ENCODE measurements at places on chromosomes 3 and 15.

- no peak for DNase-seq
Observed at GRCh38 chr3:77529522-77529921, 489.6 kb downstream of the ROBO2 start.

DNA sequence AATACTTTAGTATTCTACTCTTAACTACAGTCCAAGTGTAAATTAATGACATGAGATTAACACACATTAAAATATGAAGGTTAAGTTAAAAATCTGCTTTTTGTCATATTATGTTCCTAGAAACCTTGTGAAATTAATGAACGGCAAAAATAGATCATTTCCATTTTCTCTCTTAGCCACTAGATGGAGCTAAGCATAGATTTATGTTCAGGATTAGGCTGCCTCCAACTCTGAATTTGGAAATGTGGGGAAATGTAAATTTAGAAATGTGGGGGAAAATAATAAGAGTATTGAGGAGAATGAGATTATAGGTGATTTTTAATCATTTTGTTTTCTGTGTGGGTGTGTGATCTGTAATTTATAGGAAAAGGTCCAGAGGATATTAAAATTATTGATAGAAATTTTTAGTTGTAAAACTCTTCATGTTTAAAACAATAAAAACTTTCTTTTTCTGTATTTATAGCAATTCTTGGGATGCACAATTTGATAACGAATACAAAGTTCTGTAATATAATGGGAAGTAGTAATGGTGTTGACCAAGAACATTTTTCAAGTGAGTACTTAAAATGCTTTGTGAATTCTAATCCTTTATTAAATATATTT lies 59.2 kb downstream of the TMOD3 start:
- no peak for DNase-seq

- no peak for DNase-seq
Observed at GRCh38 chr3:66107855-66108254, 69.1 kb upstream of the MAGI1 start.

DNA sequence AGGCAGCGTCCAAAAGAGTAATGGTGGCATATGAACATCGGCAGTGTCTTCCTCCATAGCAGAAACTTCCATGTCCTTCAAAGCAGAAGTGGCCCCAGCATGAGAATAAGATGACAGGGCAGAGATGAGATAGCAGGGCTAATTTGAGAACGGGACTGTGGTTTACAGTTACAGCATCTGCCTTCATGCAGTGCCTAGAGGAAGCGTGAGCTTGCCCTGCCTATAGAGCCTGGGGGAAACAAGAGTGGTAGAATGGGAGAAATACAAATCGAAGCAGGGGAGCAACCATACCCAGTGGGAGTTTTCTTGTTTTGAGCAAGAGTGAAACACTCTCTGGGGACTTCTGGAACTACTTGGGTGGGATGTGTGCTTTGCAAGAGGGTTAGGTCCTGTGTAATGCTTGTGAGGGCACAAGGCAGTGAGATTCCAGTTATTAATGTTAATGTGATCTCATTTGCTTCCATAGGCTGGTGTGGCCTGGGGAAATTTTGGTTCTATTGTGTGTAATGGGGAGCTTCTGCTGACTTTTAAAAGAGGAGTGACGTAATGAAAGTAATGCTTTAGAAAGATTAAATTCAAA lies 616.9 kb downstream of the ZIC1 start:
- no peak for DNase-seq

GRCh38 chr3:156483961-156484787 lies 70.7 kb downstream of the SSR3 start:
- DNase-seq, result peak; percentile 7

DNA sequence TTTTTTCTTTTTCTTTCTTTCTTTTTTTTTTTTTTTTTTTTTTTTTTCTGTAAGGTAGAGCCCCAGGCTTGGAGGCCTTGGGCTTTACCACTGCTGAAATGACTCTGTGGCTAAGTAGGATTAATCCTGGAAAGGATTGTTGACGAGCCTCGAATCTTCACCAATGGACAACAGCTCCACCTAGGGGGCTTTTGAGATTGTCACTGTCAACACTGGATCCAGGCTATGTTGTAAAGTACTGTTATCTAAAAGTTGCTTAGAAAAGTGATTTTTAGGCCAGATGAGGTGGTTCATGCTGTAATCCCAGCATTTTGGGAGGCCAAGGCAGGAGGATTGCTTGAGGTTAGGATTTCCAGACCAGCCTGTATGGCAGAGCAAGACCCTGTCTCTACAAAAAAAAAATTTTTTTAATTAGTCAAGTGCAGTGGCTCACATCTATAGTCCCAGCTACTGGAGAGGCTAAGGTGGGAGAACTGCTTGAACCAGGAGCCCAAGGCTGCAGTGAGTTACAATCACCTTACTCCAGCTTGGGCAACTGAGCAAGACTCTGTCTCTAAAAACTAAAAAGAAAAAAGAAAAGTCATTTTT lies 41.6 kb downstream of the KLHL18 start:
- DNase-seq, result peak; percentile 33

All from stimulated activated CD8-positive, alpha-beta memory T cell treated with anti-CD3 and anti-CD28 coated beads, Interleukin-15, amount 100 ng/mL, for 1 hour (primary cell).